ENCODE measurements at places on chromosomes 11 and 22.

DNA sequence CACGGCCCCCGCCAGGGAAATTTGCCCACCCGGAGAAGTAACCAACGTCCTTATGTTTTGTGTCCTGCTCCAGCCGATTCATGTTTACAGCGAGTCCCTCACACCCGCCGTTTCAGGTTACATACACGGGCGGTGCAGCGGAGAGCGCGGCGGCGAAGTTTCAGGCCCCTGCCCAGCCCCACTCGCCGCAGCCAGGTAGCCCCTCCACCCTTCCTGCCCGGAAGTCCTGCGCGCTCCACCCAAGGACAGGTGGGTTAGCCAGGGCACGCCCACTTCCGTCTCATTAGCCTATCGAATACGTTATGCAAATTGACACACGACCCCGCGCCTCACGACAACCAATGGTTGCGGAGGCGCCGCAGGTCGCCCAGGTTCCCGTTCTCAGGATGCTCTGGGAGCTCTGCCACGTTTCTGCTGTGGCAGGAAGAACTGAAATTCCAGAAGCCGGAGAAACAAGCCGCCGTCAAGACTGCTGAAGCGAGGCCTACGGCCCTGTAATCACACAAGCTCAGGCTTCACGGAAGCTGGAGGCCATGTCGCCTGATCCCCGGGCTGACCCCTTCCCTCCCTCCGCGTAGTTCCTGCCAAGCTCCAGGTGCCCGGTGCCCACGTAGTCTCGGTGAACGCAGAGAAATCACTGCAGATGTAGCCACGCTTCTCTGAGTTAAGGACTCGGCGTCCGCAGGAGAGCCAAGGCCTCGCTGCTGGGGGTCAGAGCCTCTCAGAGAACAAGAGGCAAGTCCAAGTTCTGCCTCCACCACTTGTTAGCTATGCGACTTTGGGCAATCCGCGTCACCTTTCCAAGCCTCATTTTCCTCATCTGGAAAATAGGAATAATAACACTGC, 22.4 kb upstream of the MYH9 start:
- DNase-seq: no peak

GRCh38 chr11:118276422-118276821, 12.3 kb upstream of the MPZL2 start:
- no peak for DNase-seq

GRCh38 chr22:46213052-46213451, 37.0 kb downstream of the CDPF1 start:
- DNase-seq: no peak

GRCh38 chr11:128551058-128551457, 36.3 kb downstream of the ETS1 start:
- DNase-seq: no peak

- no peak for DNase-seq
Observed at GRCh38 chr11:134585666-134586610, 173.9 kb upstream of the B3GAT1 start.

Measured in fibroblast of skin of left biceps (primary cell).